H7 (cell line): ENCODE measurements at places on chromosomes 12 and 14. TPM values are rescaled to one million over a fixed set of nuclear protein-coding genes. Genes with fewer than 3 reads are reported as not detected.
A peak's percentile ranks its signal among the peaks of the same experiment; 100 is the strongest.

The KCNH5 gene
- 0.21 and 0.37 TPM in 2 replicates for total RNA-seq

The FOXG1 gene
- 0.04 and 0.14 TPM in 2 replicates for total RNA-seq

The PCED1B gene
- total RNA-seq = 4.8 and 5.8 TPM in 2 replicates

The GDF11 gene
- 11.1 and 13.7 TPM in 2 replicates for total RNA-seq

The CD163L1 gene
- total RNA-seq = 0.17 and 0.22 TPM in 2 replicates

The TTC8 gene
- total RNA-seq = 14.1 and 16.7 TPM in 2 replicates

The KRT78 gene
- not detected in 2 replicates for total RNA-seq

DNA sequence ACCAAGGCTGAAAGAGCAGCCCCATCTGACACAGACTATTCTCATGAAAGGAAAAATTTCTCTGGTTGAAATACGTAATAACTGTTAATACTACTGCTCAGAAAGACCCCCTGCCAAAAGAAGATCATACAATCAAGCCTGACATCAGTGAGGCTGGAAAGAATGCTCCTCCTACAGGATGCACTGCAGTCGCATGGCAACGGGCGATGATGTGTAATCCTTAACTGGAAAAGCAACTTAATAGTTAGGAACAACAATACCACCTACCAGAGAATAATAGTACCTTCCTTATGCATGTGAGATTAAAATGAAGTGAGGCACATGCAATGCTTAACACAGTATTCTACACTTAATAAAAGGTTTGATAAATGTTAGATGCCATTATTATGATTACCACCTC is 1.2 kb upstream of the GOLGA5 start:
- DNase-seq = peak; percentile 16

GRCh38 chr14:69985463-69985862 is 106.2 kb downstream of the SMOC1 start:
- no peak for DNase-seq

- no peak for DNase-seq
Observed at GRCh38 chr14:99772371-99773283, 20.6 kb upstream of the EML1 start.

DNA sequence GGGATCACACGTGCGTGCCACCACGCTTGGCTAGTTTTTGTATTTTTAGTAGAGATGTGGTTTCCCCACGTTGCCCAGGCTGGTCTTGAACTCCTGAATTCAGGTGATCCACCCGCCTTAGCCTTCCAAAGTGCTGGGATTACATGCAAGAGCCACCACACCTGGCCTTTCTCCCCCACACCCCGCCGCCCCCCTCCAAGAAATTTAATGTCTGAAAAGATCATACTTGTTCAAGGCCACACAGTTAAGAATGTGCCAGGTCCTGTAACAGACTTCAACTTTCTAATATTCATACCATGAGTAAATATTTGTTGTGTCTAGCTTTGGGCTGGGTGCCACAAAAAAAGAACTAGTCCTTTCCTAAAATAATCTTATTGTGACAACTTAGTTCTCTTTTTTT is 9.1 kb downstream of the GATC start:
- DNase-seq = no peak

- DNase-seq = peak; percentile 79
Observed at GRCh38 chr14:93970585-93970964, 5.8 kb downstream of the ASB2 start.

GRCh38 chr12:106841510-106842302 is 67.2 kb downstream of the RIC8B start:
- peak; percentile 45 for DNase-seq

- no peak for DNase-seq
Observed at GRCh38 chr12:24479131-24479530, 469.8 kb downstream of the BCAT1 start.

DNA sequence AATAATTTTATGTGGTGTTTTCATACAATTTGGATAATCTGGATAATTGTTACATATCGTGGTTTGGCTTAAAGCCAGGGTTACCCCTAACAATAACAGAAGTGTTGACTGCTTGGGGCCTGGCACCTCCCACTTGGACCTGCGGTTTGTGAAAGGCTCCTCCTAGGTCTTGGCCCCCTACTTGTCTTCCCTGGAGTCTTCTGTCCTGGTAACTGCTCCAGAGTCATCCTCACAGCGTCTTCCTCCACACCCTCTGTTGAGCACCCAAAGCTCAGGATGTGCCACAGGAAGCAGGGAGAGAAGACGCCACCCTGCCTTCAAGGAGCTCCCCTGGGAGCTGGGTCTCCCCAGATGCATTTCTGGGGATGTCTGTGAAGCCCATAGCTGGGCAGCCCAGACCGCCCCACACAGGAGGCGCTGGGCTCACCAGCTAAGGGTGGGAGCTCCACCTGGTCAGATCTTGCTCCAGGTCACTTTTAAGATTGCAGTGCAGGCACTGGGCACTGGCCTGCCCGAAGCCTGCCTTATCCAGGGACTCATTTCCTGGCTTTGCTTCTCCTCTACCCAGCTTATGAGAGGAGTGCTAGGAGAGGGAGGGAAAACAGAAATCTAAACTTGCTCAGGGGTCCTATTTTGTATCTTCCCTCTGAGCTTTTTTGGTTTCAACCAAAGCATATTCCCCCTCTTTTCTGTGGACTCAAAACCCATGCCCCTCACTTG is 98.2 kb downstream of the ZFP36L1 start:
- DNase-seq = no peak

DNA sequence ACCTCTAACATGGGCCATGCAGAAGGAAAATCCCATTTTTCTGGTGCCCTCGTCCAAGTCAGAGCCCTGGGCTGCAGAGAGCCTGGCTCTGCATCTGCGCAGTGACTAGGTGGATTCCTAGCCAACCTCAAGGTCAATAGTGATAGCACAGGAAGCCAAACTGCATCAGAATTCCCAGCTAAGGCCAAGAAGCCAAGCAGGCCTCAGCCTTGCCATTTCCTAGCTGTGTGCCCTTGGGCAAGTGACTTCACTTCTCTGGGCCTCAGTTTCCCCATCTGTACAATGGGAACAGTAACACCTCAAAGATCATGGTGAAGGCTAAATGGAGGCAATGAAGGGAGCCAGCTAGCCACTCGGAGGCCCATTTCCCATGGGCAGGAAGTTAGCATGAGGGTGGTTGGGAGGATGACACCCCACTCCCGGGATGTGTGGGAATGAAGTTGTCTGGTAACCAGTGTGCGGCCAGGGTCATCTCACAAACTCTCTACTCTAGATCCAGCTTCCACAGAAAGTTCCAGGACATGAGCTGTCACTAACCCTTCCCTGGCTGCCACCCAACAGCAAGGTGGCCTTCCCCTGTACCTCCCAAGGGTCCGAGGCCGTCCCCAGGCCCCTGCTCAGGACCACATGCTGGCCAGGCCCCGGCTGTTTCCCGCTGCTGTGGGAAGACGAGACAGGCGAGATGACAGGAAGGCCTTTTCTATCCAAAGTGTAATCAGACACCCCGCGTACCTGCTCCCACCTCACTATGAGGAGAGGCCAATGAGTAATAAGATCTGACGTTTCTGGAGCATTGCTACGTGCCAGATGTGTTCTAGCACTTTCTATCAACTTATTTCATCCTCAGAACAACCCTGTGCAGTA is 125.7 kb downstream of the SCARB1 start:
- no peak for DNase-seq

DNA sequence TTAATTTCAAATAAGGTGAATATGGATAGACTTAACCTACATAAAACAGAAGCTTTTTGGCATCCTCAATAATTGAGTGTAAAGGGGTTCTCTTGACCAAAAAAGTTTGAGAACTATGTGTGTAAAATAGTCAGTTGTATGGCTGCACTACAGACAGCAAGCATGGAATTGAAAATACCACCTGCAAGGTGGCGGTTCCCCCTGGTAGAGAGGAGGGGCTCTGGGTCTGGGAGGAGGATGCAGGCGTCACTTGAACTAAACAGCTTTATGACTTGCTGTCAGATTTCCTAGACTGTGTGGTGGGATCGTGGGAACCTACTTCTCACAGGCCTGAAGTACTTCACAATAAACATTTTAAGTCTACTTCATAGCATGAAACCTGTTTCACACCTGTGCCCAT is 6.3 kb downstream of the EVL start:
- DNase-seq = no peak

GRCh38 chr12:46555406-46555852 is 182.9 kb upstream of the SLC38A2 start:
- no peak for DNase-seq

DNA sequence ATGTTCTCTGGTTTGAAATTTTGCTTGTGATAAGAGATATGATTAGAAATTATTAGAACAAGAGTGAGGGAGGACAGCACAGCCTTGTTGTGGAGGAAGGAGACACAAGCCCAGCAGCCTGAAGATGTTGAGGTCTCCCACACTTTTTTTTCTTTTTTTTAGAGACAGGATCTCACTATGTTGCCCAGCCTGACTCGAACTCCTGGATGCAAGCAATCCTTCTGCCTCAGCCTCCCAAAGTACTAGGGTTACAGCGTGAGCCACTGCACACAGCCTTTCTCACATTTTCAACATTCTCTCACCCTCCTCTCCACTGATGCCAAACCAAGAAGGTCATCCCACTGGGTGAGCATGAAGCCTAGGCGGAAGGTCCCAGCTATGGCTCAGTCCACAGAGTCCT is 4.9 kb upstream of the KRT8 start:
- no peak for DNase-seq

DNA sequence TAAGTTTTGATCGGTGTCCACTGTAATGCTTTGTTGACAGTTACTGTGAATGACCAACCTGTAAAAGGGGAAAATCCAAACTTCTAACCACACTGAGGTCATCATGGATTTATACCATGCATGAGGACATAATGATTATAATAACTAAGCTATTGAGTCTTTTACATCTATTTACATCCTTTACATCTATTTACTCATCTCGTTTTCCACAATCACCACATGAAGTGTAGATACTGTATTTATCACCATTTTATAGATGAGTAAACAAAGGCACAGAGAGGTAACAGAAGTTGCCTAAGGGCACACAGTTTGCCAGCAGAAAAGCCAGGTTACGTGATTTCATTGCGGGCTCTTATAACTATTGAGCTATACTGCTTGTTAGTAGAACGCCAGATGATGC is 27.9 kb upstream of the EID3 start:
- no peak for DNase-seq

- DNase-seq = no peak
Observed at GRCh38 chr14:58749066-58749669, 111.4 kb downstream of the DACT1 start.

DNA sequence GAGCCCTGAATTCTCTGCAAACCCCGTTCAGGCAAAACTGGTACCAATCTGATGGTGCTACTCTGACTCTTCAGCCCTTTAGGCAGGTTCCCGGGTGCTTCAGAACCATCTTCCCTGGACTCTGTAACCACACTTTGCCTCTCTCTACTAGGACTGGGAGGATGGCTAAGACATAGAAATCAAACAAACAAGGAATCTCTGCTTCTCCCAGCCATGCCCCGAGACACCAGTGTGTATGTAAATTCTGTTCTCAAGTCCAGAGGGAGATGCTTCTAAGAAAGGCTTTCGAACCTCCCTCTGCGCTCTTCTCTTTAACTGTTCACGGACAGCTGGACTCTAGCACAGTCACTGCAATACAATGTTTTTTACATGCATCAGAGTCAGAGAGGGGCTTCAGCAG is 1.9 kb upstream of the KCNK10 start:
- DNase-seq = peak; percentile 21

- DNase-seq = no peak
Observed at GRCh38 chr12:12954356-12954755, 2.4 kb upstream of the GPRC5D start.

DNA sequence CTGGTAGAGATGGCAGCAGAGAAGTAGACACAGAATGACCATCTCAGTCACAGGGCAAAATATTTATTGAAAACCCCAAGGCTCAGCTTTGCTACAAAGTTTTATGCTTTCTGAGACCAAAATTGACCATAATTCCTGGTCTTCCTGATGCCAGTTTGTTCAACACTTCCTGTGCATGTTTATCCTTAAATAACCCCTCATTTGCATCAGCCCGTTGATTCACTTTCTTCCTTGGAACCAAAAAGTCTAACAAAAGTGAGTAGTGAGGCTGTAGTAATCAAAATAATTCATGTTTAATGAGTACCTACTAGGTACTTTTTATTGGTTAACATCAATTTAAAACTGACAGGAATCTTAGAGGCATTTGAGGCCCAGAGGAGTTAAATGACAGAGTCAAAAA is 51.7 kb downstream of the TRHDE start:
- no peak for DNase-seq

DNA sequence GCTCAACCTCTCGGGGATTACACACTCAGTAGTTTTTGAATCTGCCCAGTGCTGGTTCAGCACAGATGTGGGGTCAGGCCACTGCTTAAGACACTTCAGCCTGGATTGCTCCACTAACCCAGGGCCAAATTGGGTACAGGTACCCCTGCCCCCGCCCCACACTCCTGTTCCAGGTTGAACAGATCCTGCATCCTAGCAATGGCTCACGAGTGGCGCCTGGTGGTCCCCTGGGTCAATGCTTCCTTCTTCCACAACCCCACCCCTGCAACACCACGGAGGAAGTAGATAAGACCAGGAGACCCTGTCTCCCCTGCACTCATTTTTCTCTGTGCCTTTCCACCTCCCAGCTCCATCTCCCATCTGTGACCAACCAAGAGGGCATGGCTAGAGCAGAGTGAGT is 108.4 kb downstream of the ESRRB start:
- peak; percentile 73 for DNase-seq

DNA sequence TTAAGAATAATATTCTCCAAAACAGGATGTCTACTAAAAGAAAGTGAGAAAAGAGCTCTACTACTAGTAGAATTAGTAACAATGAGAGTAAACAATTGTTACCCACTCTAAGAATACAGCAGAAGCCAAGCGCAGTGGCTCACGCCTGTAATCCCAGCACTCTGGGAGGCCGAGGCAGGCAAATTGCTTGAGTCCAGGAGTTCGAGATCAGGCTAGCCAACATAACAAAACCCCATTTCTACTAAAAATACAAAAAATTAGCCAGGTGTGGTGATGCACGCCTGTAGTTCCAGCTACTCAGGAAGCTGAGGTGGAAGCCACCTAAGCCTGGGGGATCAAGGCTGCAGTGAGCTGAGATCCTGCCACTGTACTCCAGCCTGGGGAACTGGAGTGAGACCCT is 4.7 kb downstream of the DNAJC14 start:
- DNase-seq = no peak

DNA sequence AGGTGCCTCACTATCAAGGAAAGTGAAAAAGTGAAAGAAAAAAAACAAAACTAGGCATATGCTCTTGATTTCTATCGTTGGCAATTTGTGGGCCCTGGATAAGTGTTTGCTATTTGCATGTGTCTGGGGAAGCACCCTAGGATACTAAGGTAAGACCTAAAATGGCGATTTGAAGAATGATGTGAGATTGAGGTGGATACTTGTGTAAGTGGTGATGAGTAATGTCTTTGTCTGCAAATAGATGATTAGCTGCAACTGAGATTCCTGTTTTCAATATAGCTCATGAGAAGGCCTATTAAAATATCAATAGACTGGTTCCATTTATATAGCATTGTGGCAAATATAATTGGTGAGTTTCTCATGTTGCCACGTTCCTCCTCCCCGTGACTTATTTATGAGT is 261.7 kb downstream of the NEDD1 start:
- DNase-seq = peak; percentile 6
